ENCODE measurements at places on chromosomes 2 and 18. TPM values are rescaled to one million over a fixed set of nuclear protein-coding genes. Genes with fewer than 3 reads are reported as not detected.

The ITGB6 gene
- total RNA-seq: not detected

The ZNF521 gene
- 15.0 TPM for total RNA-seq

The SPEG gene
- total RNA-seq: 21.5 TPM

The SIX3 gene
- total RNA-seq: not detected

The DNER gene
- 12.2 TPM for total RNA-seq
